ENCODE measurements at places on chromosomes 13 and 19.

- DNase-seq, result no peak
These were observed 3.0 kb downstream of the MIER2 start for GRCh38 chr19:341386-342127.

- no peak for DNase-seq
These were observed 36.8 kb upstream of the ALOX5AP start for GRCh38 chr13:30698488-30699005.

DNA sequence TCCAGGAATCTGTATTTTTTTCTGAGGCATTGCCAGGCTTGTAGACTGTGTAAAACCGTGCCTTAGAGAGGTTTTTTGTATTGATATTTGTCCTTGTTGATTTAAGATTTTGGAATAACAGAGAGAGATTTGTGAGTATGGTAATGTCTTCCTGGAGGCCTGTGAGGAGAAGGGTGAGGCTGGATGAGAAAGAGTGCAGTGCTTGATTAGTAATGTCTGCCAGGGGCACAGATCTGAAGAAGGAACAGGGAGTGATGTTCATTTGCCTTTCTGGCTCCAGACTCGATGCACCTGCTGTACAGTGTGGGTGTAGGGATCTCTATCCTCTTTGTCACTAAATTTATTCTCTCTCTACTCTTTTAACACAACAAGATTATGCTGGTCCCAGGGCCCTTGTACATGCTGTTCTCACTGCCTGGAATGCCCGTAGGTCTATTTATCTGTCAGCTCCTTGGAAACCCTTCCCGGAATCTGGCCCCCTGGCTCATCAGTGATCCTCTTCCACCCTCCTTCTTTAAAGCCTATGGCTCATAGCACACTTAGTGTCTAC is 4.2 kb downstream of the FIZ1 start:
- no peak for DNase-seq

GRCh38 chr19:7582446-7582845 is 13.2 kb upstream of the CAMSAP3 start:
- DNase-seq, result no peak

DNA sequence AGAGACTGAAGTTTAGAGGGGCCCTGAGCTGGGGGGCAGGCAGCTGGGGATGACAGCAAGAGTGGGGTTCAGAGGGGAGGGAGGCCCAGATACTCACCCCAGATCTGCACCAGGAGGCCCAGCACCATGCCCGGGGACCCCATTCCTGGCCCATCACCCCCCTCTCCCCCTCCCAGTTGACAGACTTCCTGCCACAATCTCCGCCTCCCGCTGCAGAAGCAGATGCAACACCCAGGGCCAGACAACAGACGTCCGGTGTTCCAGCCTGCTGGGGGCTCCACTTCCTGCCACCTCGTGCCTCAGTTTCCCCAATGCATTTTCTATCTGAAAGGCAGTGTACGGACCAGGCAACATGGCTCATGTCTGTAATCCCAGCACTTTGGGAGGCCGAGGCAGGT is at the start of gene TMIGD2:
TSS of gene TMIGD2 (minus strand) at position 147 of the 398 bp plus-strand sequence. CDS start at position 143, 4 bp downstream.
- no peak for DNase-seq

GRCh38 chr13:40814803-40815202 is 25.4 kb downstream of the SLC25A15 start:
- no peak for DNase-seq

DNA sequence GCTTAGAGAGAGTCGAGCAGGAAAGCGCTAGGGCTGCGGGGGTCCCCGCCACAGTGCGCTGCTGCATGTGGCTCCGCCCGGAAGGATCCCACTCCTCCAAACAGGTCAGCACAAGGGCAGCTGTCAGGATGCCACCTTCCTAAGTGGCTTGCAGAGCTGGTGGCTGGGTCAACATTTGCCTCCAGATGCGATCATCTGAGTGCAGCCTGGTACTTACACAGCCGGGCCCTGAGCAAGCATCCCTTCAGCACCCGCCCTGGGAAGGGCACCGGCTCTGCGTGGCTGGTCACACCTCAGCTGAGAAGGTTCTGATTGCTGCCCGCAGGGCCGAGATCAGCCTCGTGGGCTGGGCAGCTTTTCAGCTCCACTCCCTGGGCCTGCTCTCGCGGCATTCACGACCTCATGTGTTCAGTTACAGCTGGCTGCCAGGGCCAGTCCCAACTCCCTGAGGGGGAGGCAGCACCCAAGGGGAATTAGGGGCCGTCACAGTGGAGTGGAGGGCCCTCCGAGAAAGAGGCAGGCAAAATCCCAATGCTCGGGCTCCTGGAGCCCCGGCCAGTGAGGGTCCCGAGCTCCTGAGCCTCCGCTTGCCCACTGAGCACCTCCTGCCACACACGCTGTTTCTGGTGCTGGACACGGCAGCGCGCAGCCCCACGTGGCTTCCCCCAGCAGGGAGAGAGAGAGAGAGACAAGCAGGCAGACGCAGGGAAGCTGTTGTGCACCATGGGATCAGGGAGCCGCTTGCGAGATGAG is 26.8 kb downstream of the AP1M1 start:
- DNase-seq, result no peak

- no peak for DNase-seq
These were observed 1191.1 kb upstream of the MIR17HG start for GRCh38 chr13:90156390-90156789.

GRCh38 chr13:98500963-98501421 is 75.9 kb downstream of the STK24 start:
- no peak for DNase-seq

DNA sequence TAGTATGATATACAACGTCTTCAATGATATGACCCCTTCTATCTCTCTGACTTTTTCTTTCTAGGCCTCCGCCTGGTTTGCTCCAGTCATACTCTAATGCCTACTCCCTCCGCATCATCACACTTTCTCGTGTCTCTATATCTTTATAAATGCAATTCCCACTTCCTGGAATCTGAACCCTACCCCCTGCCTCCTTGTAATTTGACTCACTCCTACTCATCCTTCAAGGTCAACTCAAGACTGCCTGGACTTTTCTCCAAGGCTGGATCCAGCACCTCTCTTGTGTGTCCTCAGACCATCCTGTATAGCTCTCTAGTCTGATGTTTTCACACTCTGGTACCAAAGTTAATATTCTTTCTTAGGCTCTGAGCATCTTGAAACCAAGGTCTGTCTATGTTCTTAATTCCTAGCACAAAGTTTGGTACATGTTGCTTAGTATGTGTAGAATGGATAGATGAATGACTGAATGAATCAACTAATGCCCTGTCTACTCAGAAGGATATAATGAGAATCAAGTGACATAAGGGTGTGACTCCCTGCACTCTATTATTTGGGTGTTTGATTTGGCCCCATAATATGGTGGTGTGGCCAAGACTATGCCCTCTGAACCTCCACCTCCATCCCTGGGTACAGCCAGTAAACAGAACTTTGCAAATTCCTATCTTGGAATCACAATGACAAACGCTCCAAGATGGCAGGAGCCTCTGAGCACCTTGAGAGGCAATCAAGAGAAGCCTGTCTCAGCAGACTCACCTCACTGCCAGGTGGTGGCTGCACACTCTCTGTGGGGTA is 74.3 kb upstream of the SERP2 start:
- no peak for DNase-seq

- peak; percentile 30 for DNase-seq
These were observed 24.2 kb downstream of the TEX29 start for GRCh38 chr13:111344471-111345191.

DNA sequence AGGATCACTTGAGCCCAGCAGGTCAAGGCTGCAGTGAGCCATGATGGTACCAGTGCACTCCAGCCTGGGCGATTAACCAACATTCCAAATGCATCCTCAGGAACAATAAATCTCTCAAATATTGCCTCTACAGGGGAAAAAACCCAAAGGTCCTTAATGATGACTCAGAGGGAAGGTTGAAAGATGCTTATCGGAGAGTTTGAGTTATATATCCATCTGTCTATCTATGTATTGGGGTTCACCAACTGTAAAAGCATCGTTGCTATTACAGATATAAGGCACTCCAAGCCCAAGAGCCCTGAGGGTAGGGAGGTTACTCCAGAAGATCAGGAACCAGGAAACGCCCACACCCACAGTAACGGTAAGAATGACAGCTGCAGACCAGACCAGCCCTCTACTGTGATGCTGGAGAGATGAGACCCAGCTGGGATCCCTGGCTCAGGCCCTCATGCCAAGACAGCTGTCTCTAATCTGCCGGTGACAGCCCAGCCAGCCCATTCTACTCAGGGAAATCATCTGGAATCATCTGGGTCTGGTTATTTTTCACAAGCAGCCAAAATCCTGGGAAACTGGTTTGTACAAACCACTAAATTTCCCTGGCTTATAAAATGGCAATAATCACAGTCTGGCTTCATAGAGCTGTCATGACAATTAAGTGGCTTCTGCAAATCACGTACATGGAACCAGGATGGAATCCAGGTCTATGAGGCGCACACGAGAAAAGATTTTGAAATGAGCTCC is 23.8 kb downstream of the TEX101 start:
- no peak for DNase-seq

DNA sequence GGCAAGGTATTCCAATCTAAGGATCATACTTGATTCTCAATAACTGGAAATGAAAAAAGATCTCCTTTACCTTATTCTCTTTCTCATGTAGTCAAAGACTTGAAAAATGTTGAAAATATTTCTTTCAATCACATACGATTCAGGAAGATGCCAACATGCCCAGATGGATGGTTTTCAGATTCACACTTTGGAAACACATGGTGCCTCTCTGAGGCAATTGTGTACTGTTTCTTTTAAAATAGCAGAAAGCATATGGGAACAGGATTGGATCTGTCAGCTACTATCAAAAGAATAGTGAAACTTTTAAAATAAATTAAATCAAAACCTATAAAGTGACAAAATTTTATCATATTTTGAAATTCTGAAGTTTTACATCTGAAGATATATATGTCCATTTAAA is 222.4 kb downstream of the SPRY2 start:
- no peak for DNase-seq

DNA sequence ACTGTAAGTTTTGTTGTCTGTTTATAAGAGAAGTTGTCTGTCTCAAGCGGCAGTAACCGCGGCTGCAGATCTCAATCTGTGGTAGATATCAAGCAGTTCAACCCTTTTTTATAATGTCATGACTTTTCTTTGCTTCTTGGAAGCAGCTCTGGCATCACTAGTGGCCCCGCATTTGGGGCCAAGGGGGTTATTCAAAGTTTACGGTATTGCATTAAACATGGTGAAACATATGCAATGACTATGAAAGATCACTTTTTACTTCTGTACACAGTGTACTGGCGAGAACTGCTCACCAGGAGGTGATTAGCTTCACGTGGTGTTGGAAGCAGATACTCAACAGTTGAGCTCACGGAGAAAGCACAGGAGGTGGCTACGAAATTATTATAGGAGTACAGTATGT is 4.6 kb upstream of the FFAR3 start:
- DNase-seq, result no peak

DNA sequence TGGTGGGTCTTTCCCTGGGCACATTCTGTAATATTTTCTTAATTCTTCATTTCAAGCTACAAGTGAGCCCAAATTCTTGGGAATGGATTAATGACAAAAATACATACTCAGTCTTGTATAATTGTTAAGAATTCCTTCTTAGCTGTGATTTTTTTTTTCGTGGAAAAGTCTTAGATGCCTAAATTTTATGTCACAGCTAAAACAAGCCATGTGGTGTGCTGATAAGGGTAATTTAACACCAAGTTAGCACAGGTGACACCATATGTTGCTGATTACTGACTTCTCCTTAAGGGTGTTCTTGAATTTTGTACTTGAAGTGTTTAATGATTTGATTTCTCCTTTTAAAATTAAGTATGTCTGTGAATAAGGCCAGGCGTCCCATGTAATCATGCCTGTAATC is 29.3 kb downstream of the WDFY2 start:
- DNase-seq, result no peak

- no peak for DNase-seq
These were observed 6.8 kb downstream of the ATP8A2 start for GRCh38 chr13:25378528-25378927.

All from NCI-H2081 treated with DMSO at 0.1 percent for 48 hours (cell line).